Stimulated activated CD4-positive, alpha-beta T cell treated with anti-CD3 and anti-CD28 coated beads, Interleukin-1b, Interleukin-23, amount 100 ng/mL, for 4 hours (primary cell): ENCODE measurements at places on chromosomes 4 and X.

DNA sequence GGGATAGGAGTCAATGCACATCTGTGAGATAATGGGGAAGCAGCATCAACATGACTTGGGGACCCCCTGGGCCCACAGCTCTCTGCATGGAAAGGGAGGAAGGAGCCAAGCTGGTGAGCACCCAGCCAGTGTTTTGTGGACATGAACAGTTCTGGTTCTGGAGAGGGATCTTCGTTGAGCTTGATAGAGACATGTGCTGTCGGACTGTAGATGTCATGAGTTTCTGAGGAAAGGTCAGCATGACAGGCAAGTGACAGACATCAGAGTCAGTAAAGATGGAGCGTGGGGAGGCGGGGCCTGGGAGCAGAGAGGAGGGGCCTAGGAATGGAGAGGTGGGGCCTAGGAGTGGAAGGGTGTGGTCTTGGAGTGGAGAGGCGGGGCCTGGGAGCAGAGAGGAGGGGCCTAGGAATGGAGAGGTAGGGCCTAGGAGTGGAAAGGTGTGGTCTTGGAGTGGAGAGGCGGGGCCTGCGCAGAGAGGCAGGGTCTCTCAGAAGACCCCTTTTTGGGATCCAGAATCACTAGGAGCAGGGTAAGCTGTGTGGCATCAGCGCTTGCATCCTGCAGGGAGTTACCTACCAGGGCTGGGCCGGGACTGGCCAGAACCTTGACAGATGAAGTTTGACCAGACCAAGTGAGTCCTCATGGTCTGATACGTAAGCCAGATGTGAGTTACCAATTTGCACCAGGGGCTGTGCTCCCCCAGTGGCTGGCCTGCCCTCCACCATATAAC, 33.7 kb downstream of the PIGG start:
- DNase-seq, result no peak

DNA sequence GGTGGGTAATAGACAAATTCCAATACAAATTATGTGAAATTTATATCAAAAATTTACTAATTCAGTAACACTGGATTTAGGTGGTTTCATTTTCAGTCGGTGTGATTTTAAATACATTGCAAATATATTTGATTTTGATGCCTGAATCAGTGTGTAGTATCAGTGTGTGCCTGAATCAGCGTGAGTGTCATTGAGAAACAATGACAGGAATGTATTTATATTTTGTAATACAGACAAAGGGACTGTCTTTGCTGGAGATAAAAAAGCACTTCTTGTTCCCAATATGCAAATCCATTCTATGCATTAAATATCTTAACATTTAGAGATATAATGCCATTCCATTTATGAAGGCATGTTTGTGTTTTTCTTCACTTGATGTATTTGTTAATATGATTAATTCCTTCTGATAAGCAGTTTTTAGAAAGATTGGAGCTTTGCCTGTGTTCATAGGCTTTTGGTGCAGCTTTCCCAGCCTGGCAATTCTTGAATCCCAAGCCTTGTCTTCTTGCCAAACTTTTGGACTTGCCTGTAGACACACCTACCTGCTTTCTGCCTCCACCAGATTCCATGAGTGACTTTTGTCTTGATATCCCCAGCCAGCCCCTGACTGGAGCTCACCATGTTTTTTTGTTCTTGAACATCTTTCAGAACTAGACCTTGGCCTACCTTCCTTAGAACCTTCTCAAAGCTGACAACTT, 243.8 kb downstream of the ADGRL3 start:
- no peak for DNase-seq

GRCh38 chr4:41575207-41575606, 37.2 kb downstream of the LIMCH1 start:
- no peak for DNase-seq

DNA sequence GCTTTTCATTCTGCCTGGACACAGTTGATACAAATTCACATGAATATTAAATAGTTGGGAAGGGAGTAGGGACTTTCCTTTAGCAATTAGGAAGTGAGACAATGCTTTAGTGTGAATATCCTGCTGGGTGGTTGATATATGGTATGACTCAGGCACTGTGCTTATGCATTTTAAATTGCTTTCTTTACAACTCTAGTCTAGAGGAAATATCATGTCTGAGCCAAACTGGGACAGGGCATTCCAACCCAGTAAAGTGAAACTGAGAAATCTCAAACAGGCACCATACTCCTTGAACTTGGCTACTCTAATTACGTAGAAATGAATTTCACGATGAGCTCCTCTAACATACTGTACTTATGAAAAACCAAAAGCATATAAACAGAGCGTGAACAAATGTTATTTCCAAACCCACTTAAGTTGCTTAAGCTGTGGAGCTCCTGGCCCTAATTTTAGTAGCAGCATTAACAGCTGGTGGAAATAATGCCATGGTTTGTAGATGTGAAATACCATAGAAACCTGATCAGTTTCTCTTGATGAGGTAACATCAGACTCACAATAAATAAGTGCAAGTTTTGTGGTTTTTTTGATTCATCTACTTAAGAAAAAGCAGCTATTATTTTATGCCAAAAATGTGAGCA, 242.9 kb upstream of the GK2 start:
- DNase-seq, result no peak

- no peak for DNase-seq
Observed at GRCh38 chr4:69816236-69816635, 43.7 kb downstream of the SULT1E1 start.

- no peak for DNase-seq
Observed at GRCh38 chrX:107325467-107325866, 119.1 kb downstream of the DNAAF6 start.
